ENCODE measurements at places on chromosomes 2 and 18.

- DNase-seq = no peak
Measured at GRCh38 chr2:144624451-144624850, 104.5 kb upstream of the ZEB2 start.

GRCh38 chr2:192828175-192828574, 633.4 kb upstream of the TMEFF2 start:
- DNase-seq = no peak

GRCh38 chr2:200306196-200306930, at the start of gene SPATS2L:
Gene SPATS2L, plus strand, starts transcription at chr2:200306693. Its CDS starts 82,552 bp downstream, at chr2:200389245.
- DNase-seq = no peak

DNA sequence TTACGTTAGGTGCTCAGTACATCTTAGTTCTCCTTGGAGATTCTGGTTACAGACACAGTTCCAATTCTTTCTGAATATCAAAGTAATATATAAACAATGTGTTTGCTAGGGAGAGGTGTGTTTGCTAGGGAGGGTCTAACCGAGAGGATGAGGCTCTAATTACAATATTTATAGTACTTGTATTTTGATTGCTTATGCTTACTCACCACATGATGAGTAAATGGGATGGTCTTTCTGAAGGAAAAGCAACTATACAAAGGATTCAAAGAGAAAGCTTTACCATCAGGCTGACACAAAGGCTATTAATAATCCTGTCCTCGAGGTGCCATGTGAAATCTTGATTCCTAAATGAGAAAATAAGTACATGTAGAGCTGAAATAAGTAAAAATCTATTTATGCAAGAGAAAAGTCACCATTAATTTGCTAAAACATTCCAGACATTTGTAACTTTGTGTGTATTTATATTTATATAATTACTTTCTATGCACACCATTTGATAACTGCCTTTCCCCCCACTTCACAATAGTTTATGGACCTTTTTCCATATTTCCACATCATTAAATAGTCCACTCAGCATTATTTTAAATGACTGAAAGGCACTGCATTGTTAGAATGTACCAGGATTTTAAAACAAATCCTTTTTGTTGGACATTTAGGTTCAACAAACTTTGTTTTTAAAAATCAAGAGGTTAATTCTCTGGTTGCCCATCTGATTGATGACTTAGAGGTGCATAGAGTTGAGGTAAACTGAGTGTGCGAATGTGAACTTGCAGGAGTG, 94.5 kb upstream of the FN1 start:
- DNase-seq = no peak

DNA sequence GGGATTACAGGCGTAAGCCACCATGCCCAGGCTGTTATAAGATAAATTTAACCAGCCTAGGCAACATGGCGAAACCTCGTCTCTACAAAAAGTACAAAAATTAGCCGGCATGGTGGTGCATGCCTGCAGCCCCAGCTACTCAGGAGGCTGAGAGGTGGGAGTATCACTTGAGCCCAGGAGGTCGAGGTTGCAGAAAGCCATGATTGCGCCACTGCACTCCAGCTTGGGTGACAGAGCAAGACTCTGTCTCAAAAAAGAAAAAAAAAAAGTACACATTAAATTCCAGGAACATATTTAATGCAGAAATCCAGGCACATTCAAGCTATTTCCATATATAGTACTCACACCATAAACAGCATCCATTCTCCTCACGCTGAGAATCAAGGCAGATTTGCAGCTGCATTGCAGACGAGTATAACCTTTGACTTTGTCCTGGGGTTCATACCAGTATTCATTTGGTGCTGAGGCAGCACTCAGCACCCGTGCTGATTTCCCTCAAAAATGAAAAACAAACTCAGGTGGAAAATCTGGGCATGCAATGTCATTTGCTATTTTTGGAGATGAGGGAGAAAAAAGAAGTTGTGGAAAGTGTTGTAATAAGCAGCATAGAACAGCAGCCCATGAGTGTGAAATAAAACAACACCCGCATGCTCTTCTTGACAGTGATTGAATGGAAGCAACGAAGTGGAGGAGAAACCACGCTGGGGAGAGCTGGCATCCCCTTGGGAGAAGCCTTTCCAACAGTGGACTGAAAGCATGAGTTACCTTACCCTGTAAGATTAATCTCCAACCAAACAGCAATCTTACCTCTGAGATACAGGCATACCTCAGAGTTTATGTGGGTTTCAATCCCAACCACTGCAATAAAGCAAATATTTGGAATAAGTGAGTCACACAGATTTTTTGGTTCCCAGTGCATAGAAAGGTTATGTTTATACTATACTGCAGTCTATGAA, 46.8 kb upstream of the ANXA4 start:
- peak; percentile 40 for DNase-seq

DNA sequence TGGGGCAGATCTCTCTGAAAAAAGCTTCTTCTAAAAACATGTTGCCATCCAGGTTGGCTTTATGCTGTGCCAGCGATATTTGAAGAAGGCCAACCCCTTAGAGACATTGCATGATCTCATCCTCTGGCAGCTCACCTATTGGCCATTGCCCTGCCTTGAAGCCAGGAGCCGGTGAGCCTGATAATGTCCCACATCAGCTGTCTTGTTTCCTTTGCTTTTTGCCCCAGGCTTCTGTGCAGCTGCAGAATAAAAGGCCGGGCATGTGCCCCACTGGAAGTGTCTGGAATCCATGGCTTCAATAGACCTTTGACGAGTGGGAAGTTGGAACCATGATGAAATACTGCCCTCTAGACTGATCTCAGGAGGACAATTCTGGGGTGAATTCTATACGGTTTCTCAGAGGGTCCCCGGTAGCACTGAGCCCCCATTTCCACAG, 523.5 kb upstream of the ZEB2 start:
- DNase-seq = no peak

- peak; percentile 71 for DNase-seq
Measured at GRCh38 chr2:223760838-223761502, 76.4 kb downstream of the AP1S3 start.

- DNase-seq = no peak
Measured at GRCh38 chr2:168525716-168526446, 69.8 kb downstream of the CERS6 start.

- DNase-seq = no peak
Measured at GRCh38 chr2:69221512-69221911, 165.5 kb downstream of the GFPT1 start.

- DNase-seq = peak; percentile 56
Measured at GRCh38 chr2:198134293-198134955, 330.0 kb downstream of the PLCL1 start.

DNA sequence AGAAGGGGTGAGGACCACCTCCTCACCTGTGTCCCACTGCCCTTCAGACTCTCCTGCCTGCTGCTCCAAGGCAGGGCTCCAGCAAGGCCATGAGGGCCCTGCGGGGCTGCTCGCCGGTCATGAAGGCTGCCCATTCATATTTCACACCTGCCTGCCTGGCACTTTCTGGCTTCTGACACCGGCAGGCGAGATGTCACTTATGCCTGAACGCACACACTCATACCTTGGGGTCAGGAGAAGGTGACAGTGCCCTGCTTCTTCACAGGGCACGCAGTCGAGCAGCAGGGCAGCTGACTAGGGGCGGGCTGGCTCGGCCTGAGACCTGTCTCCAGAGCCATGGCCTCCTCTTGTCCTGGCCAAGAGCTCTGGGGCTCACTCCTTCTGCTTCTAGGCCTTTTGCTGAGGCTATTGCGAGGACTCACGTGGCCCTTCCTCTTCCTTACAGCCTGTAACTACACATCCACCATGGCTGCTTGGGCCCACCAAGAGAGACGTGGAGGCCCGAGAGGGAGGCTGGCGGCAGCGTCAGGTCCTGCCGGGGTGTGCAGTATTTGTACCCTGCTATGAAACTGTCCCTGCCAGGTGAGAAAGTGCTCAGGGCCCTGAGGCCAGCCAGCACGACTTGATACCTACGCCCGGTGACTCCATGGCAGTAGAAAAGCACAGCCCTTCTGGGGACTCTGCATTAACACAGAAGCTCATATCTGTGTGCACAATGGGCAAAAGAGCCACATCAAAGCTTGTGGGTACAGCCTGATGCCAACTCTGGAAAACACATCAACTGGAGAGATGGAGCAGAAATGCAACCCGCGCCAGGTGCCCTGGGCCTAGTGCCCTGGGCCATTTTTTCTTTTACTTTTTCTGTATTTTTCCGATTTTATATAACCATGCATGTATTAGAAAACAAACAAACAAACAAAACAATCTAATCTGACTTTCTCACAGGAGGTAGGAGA, 30.6 kb downstream of the HS6ST1 start:
- no peak for DNase-seq

- DNase-seq = no peak
Measured at GRCh38 chr2:88690591-88691338, 708 bp upstream of the RPIA start.

GRCh38 chr2:147826278-147827087, 18.3 kb upstream of the ACVR2A start:
- no peak for DNase-seq

DNA sequence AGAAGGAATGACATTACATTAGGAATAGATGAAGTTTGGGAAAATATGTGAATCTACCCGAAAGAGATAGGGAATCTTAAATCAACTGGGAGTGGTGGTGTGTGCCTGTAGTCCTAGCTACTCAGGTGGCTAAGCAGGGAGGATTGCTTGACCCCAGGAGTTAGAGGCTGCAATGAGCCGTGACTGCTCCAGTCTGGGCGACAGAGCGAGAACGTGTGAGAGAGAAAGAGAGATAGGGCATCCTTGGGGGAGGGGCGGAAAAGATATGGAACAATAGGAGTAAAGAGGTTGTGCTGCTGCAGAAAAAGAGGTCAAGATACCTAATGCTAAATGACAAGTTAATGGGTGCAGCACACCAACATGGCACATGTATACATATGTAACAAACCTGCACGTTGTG, 47.1 kb upstream of the ADAM23 start:
- no peak for DNase-seq

GRCh38 chr2:11811036-11811654, 64.7 kb downstream of the LPIN1 start:
- DNase-seq = no peak

DNA sequence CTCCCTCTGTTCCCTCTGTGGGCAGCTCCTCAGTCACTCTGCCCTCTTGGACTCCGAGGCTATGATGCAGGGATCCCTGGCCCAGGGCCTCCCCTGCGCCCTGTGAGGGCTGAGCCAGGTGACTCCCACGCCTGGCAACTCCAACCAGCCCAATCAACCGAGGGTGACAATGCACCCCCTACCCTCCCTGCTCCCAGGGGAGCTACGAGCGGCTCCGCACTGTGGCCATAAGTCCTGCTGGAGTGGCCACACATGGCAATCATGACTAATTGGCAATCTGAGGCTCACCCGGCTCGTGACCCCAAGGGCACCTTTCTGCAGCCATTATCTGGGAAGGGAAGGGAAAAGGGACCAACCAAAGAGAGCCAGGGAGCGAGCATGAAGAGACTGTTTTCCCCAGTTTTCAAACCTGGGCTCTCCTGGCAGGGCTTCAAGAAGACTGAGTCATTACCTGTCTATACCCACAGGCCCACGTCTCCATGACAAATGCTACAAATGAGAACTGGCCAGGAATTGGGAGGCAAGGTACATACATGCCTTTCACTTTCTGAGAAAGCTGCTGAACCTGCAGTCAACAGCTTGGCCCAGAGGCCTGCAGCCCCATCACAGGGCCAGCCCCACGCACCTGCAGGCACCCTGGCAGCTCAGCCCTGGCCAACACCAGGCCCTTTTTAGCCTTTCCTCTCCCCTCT, 45.1 kb downstream of the RPL31 start:
- no peak for DNase-seq

DNA sequence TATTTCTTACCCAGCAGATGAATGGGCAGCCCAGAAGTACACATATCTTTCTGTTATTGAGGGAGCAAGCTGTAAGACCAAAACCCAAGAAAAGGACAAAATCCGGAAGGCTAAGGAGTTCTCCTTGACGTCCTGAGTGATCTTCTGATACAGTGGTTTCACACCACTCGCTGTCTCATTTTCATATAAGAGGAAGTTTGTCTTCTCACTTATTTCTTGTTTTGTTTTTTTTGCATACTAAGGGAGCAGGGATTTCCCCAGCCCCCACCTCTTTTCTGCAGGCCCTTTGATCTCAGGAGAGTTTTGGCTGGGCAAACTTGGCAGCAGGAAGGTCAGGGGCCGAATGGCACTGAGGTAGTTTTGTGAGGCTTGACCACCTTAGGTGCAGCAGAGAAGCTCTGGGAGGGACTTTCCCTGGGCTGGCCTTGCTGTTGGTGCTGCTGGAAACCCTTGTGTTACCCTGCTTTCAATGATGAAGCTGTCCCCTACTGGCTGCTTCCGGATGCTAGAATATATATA, 13.3 kb downstream of the CHRNA1 start:
- no peak for DNase-seq

- no peak for DNase-seq
Measured at GRCh38 chr2:24620936-24621335, 129.9 kb downstream of the NCOA1 start.

DNA sequence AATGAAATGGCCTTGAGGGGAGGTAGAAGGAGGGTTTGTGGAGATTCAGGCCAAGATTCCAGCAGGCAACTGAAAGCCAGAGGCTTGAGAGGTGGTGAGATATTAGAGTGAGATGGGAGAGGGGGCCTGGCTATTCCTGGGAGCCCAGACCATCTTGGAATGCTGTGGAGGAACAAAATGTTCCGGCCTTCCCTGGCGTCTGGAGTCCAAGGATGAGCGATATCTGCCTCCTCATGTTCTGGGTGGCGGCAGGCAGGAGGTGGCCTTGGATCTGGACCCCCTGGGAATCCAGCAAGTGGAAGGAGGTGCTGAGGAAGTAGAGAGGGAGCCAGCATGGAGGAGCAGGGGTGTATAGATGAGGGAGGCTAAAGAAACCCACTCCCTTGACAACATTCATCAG, 335.9 kb downstream of the CYP26B1 start:
- no peak for DNase-seq

DNA sequence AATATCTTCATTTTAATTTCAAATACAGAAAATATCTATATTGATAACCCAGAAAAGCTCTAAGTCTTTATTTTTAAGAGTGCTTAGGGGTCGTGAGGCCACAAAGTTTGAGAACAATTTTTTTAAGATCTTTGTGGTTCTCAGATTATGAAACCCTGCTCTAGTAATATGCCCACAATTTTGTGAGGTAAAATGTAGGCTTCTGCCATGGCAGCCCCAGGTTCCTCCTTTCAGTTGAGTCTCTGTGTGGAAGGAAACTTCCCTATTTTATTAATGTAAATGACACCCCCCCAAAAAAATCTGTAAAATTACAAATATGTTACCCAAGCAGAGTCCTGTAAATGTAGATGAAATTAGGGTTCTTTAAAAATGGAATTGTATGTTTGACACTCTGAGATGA, 600.5 kb downstream of the SATB2 start:
- DNase-seq = no peak

GRCh38 chr2:100040906-100041305, 101.5 kb downstream of the AFF3 start:
- DNase-seq = no peak

DNA sequence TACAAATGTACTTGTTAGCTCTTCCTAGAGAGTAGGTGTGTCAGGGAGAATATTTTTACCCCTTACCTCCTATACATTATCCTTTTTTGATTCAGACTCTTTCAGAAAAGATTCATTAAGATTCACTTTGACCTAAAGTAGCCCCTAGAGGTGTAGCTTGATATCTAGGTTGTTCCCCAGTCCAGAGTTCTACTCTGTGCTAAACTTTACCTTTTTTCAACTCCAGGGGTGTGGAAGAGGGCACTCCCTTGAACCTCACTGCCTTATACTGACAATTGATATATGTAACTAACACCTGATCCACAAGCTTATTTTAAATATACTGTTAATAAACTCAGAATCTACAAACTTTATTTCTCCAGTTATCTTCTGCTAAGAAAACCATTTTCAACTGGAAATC, 30.0 kb downstream of the AFTPH start:
- DNase-seq = no peak

- no peak for DNase-seq
Measured at GRCh38 chr18:76967721-76968472, 145.5 kb downstream of the ZNF236 start.

GRCh38 chr18:11983592-11983991, 2.3 kb downstream of the IMPA2 start:
- DNase-seq = no peak
